Activated CD8-positive, alpha-beta memory T cell treated with anti-CD3 and anti-CD28 coated beads for 1 hour (primary cell): ENCODE measurements at places on chromosomes 5 and 9.

- no peak for DNase-seq
These were observed 3.0 kb downstream of the GDNF start for GRCh38 chr5:37836592-37837413.

DNA sequence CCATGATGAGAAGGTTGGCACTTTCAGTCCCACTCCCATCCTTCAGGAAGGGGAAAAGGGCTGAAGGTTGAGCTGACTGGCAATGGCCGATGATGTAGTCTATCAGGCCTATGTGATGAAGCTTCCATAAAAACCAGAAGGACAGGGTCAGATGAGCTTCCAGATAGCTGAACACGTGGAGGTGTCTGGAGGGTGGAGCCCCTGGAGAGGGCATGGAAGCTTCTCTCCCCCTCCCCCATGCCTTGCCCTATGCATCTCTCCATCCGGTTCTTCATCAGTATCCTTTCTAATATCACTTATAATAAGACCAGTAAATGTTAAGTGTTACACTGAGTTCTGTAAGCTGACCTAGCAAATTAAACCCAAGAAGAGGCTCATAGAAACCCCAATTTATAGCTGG lies 32.6 kb upstream of the SMU1 start:
- DNase-seq = no peak

DNA sequence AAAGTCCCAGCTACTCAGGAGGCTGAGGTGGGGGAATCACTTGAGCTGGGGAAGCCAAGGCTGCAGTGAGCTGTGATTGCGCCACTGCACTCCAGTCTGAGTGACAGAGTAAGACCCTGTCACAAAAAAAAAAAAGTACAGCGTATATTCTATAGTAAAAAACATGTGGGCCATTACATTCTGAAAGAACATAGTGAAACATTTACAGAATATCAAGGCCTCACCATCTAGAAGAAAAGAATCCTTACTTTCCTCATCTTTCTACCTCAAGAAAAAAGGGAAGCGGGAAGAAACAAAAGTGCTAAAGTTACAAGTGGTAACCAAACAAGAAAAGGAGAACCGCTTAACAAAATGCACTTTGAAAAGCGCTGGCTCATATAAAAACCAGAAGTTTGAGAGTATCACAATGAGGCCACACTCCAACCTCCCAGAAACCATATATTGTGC lies 5.7 kb upstream of the SYK start:
- DNase-seq = no peak

GRCh38 chr9:89185980-89186379 lies 7.4 kb upstream of the SHC3 start:
- no peak for DNase-seq

GRCh38 chr5:167814828-167815227 lies 476.6 kb upstream of the WWC1 start:
- DNase-seq = no peak
